T-helper 9 cell (primary cell): ENCODE measurements at places on chromosomes 7 and 10.

GRCh38 chr7:96184783-96185182, 137.1 kb downstream of the SLC25A13 start:
- DNase-seq, result no peak

DNA sequence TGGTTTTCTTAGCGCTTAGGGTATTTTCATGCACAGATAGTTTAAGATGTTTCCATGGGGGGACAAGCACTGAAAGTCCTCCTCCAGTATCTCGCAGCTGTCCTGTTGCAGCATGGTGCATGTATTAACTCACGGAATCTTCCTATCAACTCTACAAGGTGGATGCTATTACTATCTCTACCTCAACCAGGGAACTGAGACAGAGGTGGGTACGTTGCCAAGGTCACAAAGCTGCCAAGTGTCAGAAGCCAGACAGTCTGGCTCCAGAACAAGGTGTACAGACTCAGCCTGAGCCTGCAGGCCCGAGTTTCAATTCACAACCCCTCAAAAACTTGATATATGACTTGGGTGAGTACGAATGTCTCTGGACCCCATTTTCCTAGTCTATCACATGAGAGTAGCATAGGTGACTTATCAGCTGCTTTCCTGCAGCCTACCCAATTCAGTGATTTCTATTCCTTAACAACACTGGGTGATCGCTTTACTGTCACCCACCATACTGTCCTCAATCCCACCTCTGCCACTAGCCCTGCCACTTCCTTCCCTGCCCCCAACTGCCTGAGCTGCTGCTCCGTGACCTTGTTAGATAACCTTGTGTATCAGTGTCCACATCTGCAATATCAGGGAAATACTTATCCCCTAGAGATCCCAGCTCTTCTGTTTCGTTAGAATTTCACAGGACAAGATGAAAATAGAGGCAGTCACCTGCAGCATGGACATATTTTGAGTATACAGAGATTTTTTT, 92.1 kb downstream of the ABCC2 start:
- DNase-seq, result no peak

DNA sequence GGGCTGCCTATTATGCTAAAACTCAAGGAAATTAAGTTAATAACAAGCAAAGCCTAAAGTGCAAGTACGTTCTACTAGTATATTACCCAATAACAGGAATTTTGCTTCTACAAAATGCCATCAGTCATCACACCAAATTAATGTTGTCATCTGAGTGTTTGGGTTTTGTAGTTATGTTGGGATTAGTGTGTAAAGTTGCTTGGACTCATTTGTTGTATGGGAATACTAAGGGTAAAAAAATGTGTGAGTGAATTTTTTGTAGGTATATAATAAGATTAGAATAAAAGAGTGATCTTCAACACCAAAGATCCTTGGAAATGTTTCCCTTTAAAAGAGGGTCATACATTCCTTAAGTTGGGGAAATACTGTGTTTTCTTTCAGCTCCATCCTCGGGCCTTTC, 38.6 kb downstream of the NRP1 start:
- DNase-seq, result no peak

- no peak for DNase-seq
These were observed 570.9 kb downstream of the INHBA start for GRCh38 chr7:41131956-41132355.

DNA sequence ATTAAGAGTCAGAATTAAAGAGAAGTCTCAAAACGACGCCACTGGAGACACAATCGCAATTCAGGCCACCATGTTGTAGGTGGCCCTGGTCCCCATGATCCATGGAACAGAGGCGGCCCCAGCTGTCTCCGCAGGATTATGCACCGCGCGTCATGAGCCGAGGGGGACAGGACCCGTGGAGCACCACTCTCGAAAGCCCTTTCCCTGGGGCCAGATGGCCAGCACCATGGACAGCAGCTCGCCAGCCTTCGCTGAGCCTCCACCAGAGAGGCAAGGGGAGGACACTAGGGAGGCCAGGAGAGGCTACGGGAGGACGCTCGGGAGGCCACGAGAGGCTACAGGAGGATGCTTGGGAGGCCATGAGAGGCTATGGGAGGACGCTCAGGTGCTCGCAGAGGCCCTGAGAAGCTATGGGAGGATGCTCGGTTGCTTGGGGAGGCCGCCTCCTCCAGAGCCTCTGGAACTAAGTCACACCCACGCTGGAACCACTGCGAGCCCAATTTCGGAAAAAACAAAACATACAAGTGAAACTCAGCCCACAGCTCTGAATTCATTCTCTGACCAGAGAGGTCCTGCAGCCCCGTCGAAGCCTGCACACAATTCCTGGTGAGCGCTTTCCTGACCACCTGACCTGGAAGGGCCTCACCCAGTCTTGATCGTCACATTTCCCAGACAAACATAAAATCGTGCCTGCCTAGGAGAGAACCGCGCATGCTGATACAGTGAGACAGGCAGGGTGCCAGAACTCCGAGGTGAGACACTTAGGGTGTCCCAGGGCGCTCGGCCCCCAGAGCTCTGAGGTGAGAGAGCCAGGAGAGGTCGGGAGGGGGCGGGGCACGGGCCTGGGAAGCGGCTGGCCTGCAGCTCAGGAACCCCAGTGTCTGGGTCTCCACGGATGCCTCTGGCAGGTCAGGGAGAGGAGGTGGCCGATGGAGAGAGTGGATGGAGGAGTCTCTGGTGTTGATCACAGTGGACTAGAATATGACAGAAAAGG, 224.4 kb downstream of the PTPRN2 start:
- DNase-seq, result no peak
